Gastrocnemius medialis (tissue), 4 donors: ENCODE measurements at places on chromosomes 5 and 9. TPM values are rescaled to one million over a fixed set of nuclear protein-coding genes. Genes with fewer than 3 reads are reported as not detected.
A peak's percentile ranks its signal among the peaks of the same experiment; 100 is the strongest.

- peak; percentile 15 for DNase-seq
Observed at GRCh38 chr5:142095651-142096330, 12.8 kb upstream of the NDFIP1 start.

- no peak for DNase-seq
Observed at GRCh38 chr9:132957805-132958204, 13.4 kb upstream of the TSC1 start.

DNA sequence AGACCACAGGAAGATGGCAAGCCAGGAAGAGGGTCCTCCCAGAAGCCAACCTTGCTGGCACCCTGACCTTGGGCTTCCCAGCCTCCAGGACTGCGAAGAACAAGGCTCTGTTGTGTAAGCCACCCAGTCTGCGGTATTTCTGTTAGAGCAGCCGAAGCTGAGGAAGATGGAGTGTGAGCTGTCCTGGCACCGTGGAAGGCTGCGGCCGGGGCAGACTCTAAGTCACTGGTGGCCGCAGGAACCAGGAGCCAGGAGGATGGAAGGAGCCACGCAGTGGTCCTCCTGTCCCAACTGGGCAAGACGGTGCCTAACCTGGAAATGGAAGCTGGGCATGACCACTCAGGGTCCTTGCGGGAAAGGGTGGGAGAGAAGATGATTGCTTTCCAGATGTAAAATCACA, 89.1 kb downstream of the ZNF354C start:
- DNase-seq: no peak

DNA sequence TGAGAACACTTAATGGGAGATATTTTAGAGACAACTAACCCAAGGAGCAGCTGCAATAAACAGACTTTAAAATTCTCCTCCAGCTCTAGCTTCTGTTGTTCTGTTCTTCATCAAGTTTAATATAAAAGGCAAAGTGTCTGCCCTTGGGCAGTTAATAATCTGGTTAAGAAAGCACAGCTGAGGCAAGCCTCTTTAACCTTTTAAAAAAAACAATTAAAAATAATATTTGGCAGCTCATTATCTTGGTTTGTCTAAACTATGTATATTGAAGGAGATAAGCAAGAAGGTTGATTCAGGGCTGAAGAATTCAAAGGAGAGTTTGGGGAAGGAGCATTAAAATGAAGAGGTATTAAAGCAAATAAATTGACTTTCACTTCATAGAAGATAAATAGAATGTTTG, 75.4 kb downstream of the TSSK1B start:
- DNase-seq: no peak

DNA sequence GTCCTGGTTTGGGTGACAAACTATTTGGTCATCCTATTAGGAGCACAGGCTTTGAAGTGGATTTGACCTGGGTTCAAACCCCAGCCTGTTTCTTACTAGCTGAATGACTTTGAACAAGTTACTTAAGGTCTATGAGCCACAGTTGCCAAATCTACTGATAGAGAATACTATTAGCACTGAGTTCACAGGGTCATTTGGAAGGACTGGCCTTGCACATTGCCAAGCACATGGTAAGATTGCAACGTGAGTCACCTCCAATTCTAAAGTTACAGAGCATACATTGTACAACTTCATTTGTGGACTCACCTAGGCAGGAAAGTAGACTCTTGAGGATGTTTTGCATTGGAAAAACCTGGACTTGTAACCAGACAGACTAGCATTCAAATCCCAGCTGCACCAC, 38.9 kb downstream of the MFAP3 start:
- peak; percentile 27 for DNase-seq

- no peak for DNase-seq
Observed at GRCh38 chr5:23440703-23441102, 66.7 kb upstream of the PRDM9 start.

GRCh38 chr9:122261469-122261881, 3.2 kb downstream of the RBM18 start:
- peak; percentile 72 for DNase-seq

- DNase-seq: no peak
Observed at GRCh38 chr5:172102913-172103626, 85.0 kb downstream of the STK10 start.

DNA sequence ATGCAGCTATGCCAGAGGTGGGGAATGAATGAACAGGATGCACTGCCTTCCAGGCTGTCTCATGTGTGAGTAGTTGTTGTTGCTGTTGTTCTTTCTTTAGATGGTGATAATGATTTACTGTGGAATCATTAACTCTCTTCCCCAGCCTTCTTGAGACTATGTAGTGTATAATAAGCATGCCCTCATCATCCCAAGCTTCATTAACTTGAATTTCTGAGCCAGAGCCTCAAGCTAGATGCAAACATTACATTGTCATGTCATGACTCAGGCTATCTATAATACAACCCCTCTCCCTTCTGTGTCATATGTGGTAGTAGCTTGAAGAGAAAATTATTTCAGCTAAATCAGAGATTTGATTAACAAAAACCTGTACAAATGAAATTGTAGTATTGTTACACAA, 10.0 kb upstream of the ADAMTSL1 start:
- DNase-seq: no peak

DNA sequence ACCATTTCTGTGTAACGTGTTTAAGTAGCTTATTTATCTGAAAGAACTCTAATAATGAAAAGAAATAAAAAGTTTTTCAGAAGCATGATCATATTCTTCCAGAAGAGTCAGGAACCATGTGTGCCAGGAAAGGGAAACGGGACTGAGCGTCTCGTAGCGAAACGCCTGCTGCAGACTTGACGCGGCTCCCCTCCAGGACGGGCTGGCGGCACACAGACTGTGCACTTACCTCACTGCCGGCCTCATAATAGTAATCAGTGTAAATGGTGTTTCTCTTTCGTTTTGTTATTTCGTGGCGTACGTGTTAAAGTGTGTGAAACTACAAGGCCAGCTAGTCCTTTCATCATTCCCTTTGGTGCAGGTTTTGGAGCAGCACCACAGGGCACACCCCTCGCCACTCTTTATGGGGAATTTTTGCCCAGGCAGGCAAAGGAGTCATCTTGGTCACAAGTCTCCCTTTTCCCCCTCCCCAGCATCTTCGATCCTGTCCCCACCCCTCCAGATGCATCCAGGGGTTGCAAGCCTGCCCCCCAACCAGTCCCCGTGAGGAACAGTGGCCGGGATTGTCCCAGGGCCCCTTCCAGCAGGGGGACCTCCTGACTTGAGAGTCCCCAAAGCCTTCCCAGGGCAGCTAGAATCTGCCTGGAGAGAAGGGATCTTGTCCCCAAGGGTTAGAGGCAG, 233.1 kb downstream of the FANCC start:
- DNase-seq: no peak

DNA sequence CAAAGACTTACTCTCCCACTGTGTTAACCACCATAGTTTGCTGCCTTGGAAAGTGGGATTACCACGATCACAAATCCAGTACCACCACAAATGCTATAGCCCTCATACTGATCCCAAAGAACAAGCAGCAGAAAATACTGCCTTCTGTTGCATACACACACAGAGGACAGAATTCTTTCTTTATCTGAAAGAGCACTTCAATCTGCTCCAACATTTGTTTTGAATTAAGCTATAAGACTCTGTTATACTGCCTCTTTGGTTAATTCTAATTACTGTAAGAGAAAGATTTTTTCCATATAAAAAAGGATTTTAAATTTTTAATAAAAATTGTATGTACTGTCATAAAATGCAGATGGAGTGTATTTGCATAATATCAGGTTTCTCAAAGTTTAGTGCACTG, 69.8 kb downstream of the YIPF5 start:
- no peak for DNase-seq

GRCh38 chr9:129811967-129812363, 9.0 kb downstream of the TOR1B start:
- DNase-seq: no peak

- no peak for DNase-seq
Observed at GRCh38 chr5:141486091-141486490, 1.3 kb downstream of the PCDHGC4 start.

- no peak for DNase-seq
Observed at GRCh38 chr9:110160685-110161084, 47.3 kb downstream of the C9orf152 start.

DNA sequence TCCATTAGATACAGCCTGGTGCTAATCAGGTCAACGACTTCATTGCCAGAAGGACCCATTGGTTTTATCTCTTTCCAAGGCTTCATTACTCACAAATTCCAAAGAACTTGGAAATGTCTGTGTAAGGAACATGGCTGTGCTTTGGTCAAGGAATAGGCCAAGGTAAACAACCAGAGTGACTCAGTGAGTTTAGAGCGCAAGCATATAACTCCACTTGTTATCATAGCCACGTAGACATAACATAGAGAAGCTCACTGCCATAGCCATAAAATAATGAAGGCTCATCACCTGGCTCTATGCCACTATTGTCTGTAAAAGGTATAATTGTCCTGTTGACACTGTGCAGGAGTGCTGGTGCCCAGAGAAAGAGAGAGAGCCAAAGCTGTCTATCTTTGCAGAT, 139.3 kb upstream of the PLCXD3 start:
- DNase-seq: no peak

DNA sequence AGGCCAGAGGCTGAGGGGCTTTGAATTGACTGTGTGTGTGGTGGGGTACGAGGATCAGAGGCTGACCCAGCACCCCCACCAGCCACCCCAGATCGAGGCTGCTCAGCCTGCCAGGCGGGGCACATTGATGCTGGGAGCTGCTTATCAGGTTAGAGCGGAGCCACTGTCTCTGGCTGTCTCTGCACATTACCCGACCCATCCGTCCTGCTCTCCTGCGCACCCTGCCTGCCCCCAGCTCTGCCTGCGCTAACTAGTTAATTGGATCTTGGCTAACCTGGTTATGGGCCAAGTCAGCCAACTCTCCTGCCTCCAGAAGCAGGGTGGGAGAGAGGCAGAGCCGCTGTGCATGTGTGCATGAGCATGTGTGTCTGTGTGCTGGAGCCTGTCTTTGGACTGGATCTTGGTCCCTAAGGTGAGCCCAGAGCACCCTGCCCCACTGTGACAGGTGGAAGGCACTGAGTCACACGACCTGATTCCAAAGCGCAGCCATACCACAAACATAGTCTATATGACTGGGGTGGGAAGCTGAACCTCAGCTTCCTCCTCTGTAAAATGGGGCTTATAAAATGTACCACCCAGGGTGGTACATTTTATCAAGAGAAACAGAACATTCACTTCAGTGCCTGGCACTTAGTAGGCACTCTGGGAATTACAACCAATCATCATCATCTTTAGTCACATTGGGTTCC, 39.7 kb downstream of the PCDH1 start:
- DNase-seq: no peak

GRCh38 chr9:18074041-18074440, 399.9 kb upstream of the ADAMTSL1 start:
- no peak for DNase-seq

- no peak for DNase-seq
Observed at GRCh38 chr5:50655810-50656205, 10.6 kb upstream of the PARP8 start.

DNA sequence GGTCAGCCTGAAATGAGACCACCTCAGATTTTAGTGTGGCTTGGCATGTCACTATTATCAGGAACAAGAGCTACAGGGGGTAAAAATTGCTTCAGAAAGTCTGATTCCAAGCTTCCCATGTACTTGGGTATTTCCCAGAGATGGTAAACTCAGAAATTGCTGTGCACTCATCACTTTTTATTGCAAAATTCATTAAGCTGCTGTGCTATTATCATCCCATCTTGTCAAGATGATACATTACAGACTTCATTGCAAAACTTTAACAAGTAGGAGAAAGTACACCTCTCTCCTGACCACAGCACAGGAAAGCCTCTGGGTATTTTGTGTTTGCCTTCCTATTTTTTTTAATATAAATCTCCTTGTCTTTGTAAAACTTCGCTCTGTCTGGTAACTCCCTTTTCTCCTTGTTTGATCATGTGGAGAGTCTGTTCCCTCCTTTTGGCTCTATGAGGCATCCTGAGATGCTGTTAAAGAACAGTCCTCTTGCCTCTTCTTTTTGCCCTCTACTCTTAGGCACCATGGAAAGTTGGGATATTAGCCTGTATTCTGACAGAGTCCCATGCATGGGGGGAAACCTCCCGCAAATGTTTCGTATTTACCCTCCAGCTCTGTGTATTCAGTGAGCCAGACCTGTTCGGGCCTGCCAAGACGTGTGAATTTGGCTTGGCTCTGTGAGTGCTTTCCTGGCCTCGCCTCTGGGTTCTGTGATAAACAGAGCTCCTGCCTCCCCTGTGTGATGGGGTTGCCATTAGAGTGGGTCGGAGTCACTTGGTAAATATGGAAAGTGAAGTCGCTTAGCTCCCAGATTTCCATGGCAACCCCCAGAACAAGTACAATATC, 260.7 kb downstream of the NR3C1 start:
- peak; percentile 68 for DNase-seq

FLT4 gene
- 4.7 TPM for total RNA-seq

ZNF658 gene
- total RNA-seq: 4.1 TPM

GPX8 gene
- 2.3 TPM for total RNA-seq
